Stimulated activated CD4-positive, alpha-beta T cell treated with anti-CD3 and anti-CD28 coated beads, Interleukin-4, amount 100 ng/mL, for 48 hours (primary cell): ENCODE measurements at places on chromosomes 5 and 9.

DNA sequence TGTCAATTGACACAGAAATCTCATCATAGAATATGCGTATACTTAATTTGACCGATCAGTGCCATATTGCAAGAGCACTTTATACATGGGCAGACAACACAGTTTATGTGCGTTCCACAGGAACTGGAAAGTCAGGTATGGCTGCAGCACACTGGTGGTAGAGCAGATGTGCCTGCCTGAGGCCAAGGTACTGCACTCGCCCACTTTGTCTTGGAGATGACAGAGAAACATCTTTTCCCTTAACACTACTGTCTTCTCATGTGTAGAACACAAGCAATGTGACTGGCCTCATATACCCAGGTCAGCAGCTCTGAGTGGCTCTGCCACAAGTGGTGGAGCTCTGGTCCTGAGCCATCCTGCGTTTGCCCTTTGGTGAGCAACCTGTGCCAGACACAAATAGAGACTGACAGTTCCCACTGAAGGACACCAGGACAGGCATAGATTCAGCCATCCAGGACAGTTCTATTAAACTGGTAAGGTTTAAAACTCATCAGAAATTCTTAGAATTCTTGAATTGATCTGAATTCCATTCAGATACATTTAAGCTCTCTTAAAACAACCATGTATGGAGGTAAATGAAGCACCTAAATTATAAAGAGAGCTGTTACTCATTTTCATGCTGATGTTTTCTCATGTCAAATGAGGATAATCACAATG, 21.0 kb upstream of the PPP2CA start:
- no peak for DNase-seq

DNA sequence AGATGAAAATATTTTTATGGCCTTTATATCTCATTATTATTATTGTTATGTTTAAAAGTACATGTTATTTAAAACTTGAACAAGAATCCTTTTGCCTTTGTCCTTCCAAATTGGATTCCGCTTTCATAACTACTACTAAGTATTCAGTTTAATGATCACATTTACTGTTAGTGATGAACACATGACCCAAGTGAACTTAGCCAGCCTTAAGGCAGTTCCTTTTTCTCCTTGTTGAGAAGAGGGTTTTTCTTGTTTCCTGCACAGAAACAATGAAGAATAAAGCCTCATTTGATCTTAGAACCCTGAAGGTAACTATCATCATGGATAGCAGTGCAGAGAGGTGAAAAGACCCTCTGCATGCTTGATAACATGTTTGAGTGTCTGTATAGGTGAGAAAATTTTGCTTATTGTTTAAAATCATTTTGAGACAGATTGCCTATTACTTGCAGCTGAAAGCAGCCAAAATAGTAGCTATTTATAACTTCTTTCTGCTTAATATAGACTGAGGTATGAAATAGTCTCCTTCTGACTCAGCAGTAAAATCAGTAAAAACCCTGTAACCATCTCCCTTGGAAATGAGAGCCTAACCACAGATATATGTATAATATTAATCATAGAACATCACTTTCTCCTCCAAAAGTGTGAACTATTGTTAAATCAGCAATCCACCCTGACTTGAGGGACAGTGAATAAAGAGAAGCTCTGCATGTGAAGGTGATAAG, 266.2 kb downstream of the SPATA31D1 start:
- no peak for DNase-seq

DNA sequence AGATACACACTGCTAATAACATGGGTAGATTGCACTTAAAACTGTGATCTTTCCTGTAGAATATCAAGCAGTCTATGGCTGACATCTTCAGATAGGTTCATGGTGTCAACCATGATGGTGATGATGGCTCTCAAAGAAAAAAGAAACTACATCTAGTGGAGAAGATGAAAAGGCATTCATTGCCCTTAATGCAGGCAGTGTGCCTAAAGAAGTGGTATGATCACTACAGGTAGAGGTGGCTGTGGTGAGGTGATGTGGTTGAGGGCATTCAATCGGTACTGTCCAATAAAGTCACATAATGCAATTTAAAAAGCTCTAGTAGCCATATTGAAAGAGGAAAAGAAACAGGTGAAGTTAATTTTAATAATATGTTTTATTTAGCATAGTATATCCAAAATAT, 3.1 kb upstream of the IFNB1 start:
- DNase-seq: no peak

DNA sequence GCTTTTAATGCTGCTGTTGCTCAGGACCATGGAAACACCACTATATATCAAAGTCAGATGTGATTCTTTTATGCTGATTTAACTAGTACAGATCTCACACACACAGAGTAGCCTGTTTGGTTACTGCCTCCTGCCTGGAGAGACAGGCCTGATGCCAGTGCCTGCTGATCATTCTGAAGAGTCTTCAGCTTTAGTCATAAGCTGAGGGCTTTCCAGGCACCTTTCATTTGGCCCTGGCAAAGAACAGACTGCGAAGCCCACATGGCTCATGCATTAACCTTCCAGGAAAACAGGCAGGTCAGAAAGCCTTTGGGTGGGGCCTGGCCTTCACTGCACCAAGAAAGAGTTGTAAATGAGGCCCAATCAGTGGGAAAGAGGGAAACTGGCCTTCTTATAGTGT, 144.7 kb downstream of the SAXO1 start:
- no peak for DNase-seq

- DNase-seq: no peak
Observed at GRCh38 chr9:76534026-76534425, 75.0 kb downstream of the GCNT1 start.

DNA sequence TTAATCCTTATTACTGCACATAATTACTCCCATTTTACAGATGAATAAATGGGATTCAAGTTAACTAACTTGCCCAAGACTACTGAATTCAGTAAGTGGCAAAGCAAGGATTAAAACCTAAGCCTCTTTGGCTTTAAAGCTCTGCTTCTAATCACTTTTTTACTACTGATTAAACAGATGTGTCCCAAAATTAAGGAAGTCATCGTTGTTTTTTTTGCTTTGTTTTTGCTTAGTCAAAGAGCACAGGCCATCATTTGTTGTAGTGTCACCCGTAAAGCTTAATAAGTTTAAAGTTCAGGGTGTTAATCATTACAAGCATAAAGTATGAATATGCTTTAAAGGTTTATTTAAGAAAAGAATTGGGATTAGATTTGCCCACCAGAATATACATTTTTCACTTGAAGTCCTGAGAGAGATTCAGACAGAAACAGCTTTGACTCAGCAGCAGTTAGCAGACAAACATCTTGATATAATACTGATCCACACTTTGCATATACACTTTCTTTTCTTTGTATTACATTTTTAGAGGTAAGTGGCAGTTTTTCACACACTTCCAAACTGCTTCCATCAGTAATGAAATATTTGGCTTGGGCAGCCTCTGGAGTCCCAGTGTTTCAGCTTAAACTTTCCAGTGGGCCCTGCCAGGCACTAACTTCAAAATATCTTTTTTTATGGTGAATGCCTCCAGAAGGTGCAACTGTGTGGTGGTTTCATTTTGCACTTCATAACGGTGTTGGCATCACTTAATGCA, 52.7 kb downstream of the PIK3R1 start:
- DNase-seq: no peak

DNA sequence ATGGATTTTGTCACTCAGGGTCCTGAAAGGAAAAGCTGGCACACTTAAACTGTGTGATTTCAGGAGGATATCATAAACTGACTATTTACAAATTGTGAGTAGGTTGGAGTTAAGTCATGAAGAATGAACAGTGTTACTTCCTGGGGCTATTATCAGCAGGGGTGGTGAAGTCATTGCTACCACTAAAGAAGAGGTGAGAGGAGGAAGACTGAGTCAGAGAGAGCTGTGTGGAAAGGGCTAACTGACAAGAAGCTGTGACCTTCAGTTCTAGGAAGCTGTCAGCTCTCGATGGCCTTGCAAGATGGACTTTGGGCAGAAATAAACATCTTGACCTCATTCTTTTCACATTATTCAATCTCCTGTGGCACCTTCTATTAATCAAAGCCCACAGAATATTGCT, 72.3 kb upstream of the STARD4 start:
- DNase-seq: no peak

DNA sequence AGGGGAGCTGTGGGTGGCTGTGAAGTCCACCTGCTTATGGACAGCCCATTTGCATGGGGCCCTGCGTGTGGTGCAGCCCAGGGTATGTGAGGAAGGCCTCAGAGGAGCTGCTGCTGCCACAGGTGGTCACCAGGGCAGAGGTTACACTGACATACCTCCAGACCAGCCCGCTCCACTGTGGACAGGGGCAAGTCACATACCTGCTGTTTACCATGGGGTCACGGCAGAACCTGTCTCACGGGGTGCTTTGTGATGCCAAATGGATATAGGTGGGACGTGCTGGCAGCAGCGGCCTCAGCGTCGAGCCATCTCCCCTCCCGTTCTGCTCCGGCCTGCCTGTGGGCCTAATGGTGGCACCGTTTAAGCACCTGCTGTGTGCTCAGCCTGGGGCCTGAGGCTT, 127.5 kb upstream of the LMX1B start:
- DNase-seq: no peak

- DNase-seq: no peak
Observed at GRCh38 chr9:133521122-133522072, 3.4 kb downstream of the MYMK start.
